CD4-positive, alpha-beta memory T cell (primary cell): ENCODE measurements at places on chromosomes 12 and 14. TPM values are rescaled to one million over a fixed set of nuclear protein-coding genes. Genes with fewer than 3 reads are reported as not detected.

GRCh38 chr12:102438827-102439210, 41.5 kb downstream of the IGF1 start:
- no peaks in the 10 kb centered on the region for H3K36me3 ChIP-seq
- H3K4me1 ChIP-seq = no peaks in the 10 kb centered on the region
- H3K4me3 ChIP-seq = no peak overlapping the region
- H3K27me3 ChIP-seq = no peaks in the 10 kb centered on the region

DNA sequence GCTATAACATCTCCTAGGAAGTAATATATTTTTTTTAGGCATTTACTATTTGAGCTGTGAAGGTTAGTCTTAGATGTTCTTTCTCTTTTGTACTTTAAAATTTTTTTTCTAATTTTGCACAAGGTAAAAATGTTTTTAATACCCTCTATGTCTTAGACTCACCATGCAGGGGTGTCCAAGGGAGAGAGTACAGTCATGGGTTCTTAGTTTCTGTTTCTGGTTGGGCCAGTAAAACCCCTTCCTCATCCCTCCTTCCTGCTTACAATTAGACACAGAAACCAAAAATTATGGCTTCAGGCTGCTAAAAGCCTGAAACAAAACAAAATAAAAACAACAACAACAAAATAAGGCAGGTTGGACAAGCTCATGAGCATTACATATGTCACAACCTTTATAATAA, 193.0 kb downstream of the SYT1 start:
- no peak overlapping the region for H3K4me3 ChIP-seq
- no peaks in the 10 kb centered on the region for H3K36me3 ChIP-seq
- no peaks in the 10 kb centered on the region for H3K4me1 ChIP-seq
- DNase-seq = no peak
- no peaks in the 10 kb centered on the region for H3K27me3 ChIP-seq
- no peak overlapping the region for H3K27ac ChIP-seq

GRCh38 chr14:55803873-55804553, 224.0 kb downstream of the KTN1 start:
- no peak for DNase-seq
- peaks cover 54% of the 10 kb centered on the region for H3K4me1 ChIP-seq
- no peaks in the 10 kb centered on the region for H3K27me3 ChIP-seq
- no peaks in the 10 kb centered on the region for H3K36me3 ChIP-seq
- no peak overlapping the region for H3K27ac ChIP-seq

GRCh38 chr14:99873653-99874052, 80.4 kb downstream of the EML1 start:
- H3K36me3 ChIP-seq = no peaks in the 10 kb centered on the region
- no peaks in the 10 kb centered on the region for H3K4me1 ChIP-seq
- H3K27me3 ChIP-seq = no peaks in the 10 kb centered on the region

DNA sequence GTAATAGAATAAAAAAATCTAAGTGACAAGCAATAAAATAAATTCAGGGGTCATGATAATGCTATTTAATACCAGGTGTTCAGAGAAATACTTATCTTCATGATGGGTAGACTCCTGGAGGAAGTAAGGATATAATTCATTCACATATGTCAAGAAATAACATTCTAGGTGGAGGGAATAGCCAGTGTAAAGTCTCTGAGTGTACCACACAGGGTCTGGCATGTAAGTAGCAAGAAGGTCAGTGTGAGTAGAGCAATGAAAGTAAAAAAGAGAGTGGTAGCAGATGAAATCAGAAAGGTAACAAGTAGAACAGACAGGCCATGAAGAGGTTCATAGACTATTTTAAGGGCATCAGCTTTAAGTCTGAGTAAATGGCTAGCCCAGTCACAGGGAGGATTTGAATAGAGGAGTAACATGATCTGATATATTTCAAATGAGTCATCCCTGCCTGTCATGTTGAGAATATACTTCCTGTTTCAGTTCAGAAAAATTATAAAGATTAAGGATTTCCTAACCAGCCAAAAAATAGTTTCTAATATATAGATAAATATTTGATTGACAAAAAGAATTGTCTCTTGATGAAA, 519.9 kb downstream of the C12orf50 start:
- H3K4me1 ChIP-seq = no peaks in the 10 kb centered on the region
- no peak overlapping the region for H3K4me3 ChIP-seq
- DNase-seq = no peak
- H3K27ac ChIP-seq = no peak overlapping the region
- H3K36me3 ChIP-seq = no peaks in the 10 kb centered on the region

GRCh38 chr14:101127224-101127623, 223.7 kb upstream of the RTL1 start:
- no peak overlapping the region for H3K4me3 ChIP-seq
- no peaks in the 10 kb centered on the region for H3K36me3 ChIP-seq
- H3K27me3 ChIP-seq = no peaks in the 10 kb centered on the region

- no peaks in the 10 kb centered on the region for H3K36me3 ChIP-seq
- no peak overlapping the region for H3K27ac ChIP-seq
- DNase-seq = no peak
- H3K27me3 ChIP-seq = no peaks in the 10 kb centered on the region
- no peaks in the 10 kb centered on the region for H3K4me1 ChIP-seq
Observed at GRCh38 chr14:78933948-78934524, 763.9 kb downstream of the NRXN3 start.

DNA sequence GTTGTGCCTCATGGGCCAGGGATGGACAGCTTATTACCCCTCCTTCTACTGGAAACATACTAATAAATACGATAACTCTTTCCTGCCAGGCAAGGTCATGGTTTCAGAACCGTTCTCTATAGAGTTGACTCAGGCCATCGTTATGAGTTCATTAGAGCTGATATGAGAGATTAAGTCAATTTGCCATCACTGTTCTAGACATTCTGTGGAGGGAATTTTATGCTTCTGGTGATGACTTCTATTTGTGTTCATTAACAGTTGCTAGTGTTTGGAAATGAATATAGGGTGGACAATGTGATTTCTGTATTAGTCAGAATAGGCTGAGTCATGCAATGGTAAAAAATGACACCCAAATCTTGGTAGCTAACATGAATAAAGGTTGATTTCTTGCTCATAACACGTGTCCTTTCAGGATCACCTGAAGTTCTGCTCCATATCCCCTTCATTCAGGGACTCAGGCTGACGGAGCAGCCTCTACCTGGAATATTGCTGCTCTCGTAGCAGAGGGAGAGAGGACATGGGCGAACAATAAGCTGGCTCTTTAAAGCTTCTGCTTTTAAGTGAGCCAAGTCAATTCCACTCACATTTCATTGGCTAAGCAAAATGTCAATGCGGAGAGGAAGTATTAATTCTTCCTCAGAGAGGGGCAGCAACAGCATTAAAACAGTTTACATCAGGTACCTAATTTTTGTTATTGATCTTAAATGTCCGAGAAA, 18.5 kb upstream of the TBPL2 start:
- no peak overlapping the region for H3K27ac ChIP-seq
- no peaks in the 10 kb centered on the region for H3K36me3 ChIP-seq
- H3K27me3 ChIP-seq = no peaks in the 10 kb centered on the region
- no peak for DNase-seq

DNA sequence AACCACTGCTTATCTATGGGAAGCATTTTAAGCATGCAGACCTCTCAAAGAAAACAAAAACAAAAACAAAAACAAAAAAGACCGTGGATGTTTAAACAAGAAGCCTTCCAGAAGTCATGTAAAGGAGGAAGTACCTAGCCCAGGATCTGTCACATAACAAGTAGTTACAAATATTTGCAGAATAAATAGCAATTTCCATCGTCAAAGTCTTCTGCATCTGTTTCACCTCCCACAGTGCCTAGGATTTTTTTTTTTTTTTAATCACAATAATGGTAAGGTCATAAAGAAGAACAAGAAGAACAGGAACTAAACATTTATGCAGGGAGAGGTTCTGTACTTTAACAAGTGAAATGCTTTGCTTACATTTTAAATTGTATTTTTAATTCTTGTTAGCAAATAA, 2.4 kb upstream of the STXBP6 start:
- H3K4me3 ChIP-seq = no peak overlapping the region
- no peak overlapping the region for H3K27ac ChIP-seq
- H3K4me1 ChIP-seq = no peaks in the 10 kb centered on the region
- no peak for DNase-seq
- H3K36me3 ChIP-seq = no peaks in the 10 kb centered on the region

DNA sequence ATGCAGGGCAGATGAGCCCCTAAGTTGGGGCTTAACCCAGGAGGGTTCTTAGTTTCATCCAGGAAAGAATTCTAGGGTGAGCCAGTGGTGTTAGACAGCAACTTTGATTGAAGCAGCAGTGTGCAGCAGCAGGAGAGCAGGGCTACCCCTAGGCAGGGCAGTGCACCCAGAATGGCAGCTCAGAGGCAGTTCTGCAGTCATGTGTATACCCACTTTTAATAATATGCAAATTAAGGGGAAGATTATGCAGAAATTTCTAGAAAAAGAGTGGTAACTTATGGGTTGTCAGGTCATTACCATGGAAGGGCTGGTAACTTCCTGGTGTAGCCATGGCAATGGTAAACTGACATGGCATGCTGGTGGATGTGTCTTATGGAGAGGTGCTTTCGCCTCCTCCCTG, 297.5 kb downstream of the PCNX1 start:
- DNase-seq = no peak
- no peaks in the 10 kb centered on the region for H3K4me1 ChIP-seq
- H3K36me3 ChIP-seq = no peaks in the 10 kb centered on the region
- H3K4me3 ChIP-seq = no peak overlapping the region
- H3K27ac ChIP-seq = no peak overlapping the region
- no peaks in the 10 kb centered on the region for H3K27me3 ChIP-seq

DNA sequence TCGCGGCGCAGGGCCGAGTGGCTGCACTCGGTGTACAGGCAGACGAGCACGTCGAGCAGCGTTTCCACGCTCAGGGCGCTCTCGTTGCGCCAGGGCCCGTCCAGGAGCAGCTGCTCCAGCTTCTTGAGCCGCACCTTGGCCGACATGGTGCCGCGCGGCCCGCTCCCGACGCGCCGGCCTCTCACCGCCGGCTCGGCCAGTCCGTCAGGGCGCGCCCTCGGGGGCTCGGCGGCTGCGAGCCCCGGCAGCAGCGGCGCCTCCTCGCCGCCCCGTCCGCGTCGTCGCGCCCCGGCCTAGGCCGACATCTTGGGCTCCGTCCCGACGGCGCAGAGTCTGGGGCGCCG, 349 bp downstream of the CDC42BPB start:
- H3K27me3 ChIP-seq = no peaks in the 10 kb centered on the region
- H3K36me3 ChIP-seq = no peaks in the 10 kb centered on the region
- no peak overlapping the region for H3K4me3 ChIP-seq
- DNase-seq = no peak
- peaks cover 6% of the 10 kb centered on the region for H3K4me1 ChIP-seq

- no peaks in the 10 kb centered on the region for H3K27me3 ChIP-seq
- H3K27ac ChIP-seq = no peak overlapping the region
- H3K4me3 ChIP-seq = no peak overlapping the region
- no peak for DNase-seq
- no peaks in the 10 kb centered on the region for H3K36me3 ChIP-seq
- no peaks in the 10 kb centered on the region for H3K4me1 ChIP-seq
Observed at GRCh38 chr14:57066887-57067513, 201.7 kb downstream of the EXOC5 start.

GRCh38 chr12:18296909-18297280, 35.6 kb downstream of the PIK3C2G start:
- H3K36me3 ChIP-seq = no peaks in the 10 kb centered on the region
- H3K4me3 ChIP-seq = no peak overlapping the region
- H3K4me1 ChIP-seq = no peaks in the 10 kb centered on the region
- no peaks in the 10 kb centered on the region for H3K27me3 ChIP-seq
- no peak for DNase-seq
- H3K27ac ChIP-seq = no peak overlapping the region

GRCh38 chr14:22850944-22851764, 14.8 kb downstream of the MMP14 start:
- H3K27me3 ChIP-seq = no peaks in the 10 kb centered on the region
- no peaks in the 10 kb centered on the region for H3K36me3 ChIP-seq
- no peak overlapping the region for H3K27ac ChIP-seq
- no peak for DNase-seq
- H3K4me3 ChIP-seq = no peak overlapping the region

DNA sequence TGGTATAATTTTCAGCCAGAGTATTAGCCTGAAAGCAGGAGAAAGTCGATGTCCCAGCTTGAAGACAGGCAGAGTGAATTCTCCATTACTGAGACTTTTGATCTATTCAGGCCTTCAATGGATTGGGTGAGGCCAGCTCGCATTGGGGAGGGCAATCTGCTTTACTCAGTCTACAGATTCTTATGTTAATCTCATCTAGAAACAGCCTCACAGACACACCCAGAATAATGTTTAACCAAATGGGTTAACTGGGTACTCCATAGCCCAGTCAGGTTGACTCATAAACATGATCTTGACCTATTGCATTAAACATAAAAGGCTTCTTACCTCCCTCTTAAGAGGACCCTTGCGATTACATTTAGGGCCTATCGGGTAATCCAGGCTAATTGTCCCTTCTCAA, 118.0 kb downstream of the KTN1 start:
- no peak overlapping the region for H3K27ac ChIP-seq
- H3K4me3 ChIP-seq = no peak overlapping the region
- no peaks in the 10 kb centered on the region for H3K27me3 ChIP-seq
- no peaks in the 10 kb centered on the region for H3K4me1 ChIP-seq
- no peak for DNase-seq
- no peaks in the 10 kb centered on the region for H3K36me3 ChIP-seq

- H3K27ac ChIP-seq = no peak overlapping the region
- peaks cover 6% of the 10 kb centered on the region for H3K36me3 ChIP-seq
- DNase-seq = no peak
- H3K27me3 ChIP-seq = no peaks in the 10 kb centered on the region
Observed at GRCh38 chr12:22477166-22477893, 67.0 kb downstream of the C2CD5 start.

DNA sequence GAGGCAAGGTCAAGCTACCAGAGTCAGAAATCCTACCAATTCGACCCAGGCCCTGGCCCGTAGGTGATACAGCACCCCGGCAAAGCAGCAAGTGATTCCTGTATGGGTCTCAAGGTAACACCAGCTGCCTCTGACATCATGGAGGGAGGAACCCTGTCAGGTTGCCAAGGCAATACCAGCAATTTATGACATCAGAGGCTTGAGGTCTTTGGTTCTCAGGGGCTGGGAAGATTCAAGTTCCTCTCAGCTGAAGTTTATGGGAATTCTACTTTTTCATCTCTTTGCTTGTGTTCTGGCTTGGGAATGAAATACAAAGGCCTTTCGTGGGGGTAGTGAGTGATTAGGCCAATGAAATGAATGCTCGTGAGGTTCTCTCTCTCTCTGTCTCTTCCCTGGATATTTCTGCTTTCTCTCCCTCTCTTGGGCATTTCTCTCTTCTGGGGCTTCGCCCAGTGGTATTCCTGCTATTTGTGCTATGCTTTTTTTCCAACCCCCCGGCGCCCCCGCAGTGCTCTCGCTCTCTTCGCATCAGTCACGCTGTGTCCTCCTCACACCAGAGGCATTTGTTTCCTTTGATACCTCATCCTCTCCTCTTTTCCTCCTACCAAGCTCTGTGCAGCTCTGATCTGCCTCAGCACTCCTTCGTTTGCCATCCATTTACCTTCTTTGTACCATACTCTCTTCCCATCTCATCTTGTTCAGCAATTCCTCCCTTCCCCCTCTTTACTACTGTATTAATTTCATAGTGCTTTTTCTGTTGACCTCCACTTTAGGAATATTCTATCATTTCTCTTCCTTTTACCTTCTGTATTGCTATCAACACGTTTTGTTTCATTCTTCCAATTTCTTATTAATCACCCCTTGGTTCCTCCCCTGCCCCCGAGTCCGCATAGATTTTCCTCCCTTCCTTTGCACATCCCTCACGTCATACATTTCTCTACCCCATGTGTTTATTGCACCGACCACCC, 2.9 kb downstream of the ZFHX2 start:
- DNase-seq = no peak
- no peak overlapping the region for H3K27ac ChIP-seq
- no peaks in the 10 kb centered on the region for H3K36me3 ChIP-seq
- H3K4me1 ChIP-seq = peaks cover 15% of the 10 kb centered on the region

The MYF6 gene
- polyA plus RNA-seq = not detected

The NOVA1 gene
- polyA plus RNA-seq = not detected

The PIWIL1 gene
- not detected for polyA plus RNA-seq

The TMEM132C gene
- polyA plus RNA-seq = not detected

The SLC6A12 gene
- polyA plus RNA-seq = not detected

The ARID2 gene
- 6.3 TPM for polyA plus RNA-seq

The TMPRSS12 gene
- not detected for polyA plus RNA-seq

The OR6C65 gene
- not detected for polyA plus RNA-seq
